ENCODE measurements at places on chromosomes 2 and 18.

DNA sequence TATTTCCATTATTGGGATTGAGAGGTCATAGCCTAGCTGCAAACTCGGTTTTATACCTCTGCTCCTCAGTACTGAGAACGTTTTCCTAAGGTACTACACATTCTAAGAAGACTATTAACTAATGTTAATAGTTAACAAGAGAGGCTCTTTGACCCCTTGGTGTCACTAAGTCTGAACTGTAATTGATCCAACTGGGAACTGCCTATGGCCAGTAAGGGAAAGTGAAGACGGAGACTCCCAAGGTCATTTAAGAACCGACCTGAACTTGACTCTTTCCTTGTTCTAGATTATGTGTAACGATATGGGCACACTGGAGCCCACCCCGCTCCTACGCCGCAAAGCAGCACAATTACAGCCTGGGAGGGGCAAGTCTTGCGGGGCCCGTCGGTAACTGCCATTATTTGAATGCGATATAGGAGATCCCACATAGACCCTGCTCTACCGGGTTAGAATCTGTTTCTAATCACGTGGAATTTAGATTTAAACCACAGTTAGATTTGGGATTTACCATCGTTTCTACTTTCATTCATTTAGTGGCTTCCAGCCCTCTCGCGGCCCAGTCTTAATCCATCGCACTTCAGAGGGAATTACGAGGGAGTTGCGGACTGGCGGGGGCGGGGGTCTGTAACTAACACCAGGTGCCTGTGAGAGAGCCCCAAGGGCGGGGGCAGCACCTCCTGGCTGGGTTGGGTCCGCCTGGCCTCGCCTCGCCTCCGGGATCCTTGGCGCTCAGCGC is 84.1 kb upstream of the EPB41L3 start:
- no peak for DNase-seq

GRCh38 chr2:1625281-1626001 is 118.9 kb downstream of the PXDN start:
- DNase-seq, result no peak

DNA sequence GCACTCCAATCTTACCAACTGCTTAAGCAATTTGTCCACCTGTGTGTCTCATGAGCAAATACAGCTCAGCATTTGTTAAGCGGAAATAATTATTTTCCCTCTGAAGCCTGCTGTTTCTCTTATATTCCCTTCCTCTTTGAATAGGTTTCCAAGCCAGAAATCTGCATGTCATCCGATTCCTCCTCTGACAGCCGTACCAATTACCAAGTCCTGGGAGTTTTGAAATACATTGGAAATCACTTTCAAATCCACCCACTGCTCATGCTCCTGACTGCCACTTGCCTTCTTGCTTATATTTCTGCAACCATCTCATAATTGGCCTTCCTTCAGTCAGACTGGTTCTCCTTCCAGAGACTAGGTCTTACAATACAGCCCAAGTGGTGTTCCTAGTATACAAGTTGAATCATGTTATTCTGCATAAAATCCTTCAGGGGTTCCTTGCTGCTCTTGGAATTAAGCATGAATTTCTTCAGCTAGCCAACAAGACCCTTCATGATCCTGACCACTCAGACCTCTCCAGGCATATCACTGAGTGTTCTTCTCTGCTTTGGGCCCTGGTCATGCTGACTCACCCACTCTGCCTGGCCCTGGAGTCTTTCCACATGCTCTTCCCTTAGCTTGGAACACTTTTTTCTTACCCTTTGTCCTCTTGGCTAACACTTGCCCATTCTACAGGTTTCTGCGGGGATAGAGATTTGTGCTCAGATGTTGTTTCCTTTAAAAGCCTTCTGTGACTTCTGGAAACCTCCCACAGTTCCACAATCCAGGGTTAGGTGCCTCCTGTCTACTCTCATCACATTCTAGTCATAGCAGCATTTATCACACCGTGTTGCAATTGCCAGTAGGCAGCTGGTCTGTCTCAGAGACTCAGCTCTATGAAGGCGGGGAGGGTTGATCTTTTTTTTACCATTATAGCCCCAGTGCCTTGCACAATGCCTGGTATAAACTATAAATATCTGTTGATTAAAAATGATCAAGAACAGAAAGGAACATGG is 157.6 kb downstream of the ARL6IP6 start:
- DNase-seq, result no peak

DNA sequence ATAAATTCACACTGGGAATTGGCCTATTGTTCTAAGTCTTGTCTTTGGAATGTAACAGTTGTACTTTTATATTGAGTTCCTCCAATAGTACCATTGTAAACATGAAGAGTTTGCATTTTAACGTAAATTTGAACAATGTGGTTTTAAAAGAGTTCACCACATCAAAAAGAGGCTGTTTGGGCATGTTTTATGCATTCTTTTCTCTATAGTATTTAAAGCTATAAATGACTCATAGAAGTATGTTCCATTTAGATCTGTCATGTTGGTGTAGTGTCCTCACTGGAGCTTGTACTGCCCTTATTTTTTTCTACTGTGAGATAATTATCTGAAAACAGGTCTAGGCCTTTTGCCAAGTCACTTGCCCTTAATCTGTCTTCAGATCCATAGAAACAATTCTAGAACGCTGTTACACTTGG is 141.9 kb downstream of the RHBDD1 start:
- DNase-seq, result peak; percentile 77

DNA sequence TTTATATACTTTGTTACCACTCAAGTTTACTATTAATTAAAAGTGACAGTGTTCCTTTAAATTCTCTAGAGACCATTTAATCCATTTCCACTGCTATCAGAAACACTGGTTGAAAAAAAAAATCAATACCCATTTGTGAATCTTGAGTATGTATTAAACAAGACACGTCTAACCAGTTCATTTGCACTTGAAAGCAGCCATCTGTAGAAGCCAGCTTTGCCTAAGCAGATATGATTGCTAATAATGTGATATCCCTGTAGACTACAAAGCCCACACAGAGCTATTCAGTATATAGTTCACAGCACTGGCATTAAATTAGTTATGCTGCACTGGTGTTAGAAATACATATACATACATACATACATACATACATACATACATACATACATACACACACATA is 111.8 kb upstream of the SP3 start:
- no peak for DNase-seq

DNA sequence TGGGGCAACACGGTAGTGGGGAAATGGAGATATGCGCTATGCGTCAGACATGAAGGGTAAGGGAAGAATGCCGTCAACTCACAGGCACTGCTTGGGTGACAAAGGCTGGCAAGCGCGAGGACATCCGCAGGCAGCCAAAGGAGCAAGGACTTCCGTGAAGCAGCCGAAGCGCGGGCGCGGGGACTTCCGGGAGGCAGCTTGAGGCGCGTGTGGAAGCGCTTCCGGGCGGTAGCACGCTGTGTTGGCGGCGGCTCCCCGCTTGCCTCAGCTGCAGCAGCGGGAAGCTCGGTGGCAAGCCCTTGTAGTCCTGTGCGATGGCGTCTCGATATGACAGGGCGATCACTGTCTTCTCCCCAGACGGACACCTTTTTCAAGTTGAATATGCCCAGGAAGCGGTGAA is at the start of gene PSMA8:
PSMA8 (plus strand) TSS at position 218 of the 400 bp plus-strand sequence; CDS start at position 315, 97 bp downstream.
- no peak for DNase-seq

DNA sequence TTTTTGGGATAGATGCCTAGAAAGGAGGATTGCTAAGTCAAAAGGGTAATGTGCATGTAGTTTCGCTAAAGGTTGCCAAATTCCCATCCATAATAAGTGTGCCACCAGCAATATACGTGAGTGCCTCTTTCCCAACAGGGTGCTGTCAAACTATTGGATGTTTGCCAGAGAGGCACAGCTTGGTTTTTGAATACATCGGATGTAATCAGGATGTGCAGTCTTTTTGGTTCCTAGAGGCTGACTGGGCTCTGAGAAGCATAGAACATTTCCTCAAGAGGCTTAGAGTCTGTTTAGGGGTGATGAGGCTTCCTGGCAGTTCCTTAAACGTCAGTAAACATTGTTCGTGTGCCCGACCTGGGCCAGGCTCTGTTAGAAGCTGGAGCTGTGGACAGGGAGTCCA is 28.0 kb downstream of the AGAP1 start:
- no peak for DNase-seq

GRCh38 chr2:144988591-144988990 is 468.7 kb upstream of the ZEB2 start:
- no peak for DNase-seq

GRCh38 chr18:65735155-65735554 is 15.7 kb upstream of the CDH7 start:
- no peak for DNase-seq

- DNase-seq, result no peak
Observed at GRCh38 chr2:40105593-40105992, 326.5 kb upstream of the THUMPD2 start.

DNA sequence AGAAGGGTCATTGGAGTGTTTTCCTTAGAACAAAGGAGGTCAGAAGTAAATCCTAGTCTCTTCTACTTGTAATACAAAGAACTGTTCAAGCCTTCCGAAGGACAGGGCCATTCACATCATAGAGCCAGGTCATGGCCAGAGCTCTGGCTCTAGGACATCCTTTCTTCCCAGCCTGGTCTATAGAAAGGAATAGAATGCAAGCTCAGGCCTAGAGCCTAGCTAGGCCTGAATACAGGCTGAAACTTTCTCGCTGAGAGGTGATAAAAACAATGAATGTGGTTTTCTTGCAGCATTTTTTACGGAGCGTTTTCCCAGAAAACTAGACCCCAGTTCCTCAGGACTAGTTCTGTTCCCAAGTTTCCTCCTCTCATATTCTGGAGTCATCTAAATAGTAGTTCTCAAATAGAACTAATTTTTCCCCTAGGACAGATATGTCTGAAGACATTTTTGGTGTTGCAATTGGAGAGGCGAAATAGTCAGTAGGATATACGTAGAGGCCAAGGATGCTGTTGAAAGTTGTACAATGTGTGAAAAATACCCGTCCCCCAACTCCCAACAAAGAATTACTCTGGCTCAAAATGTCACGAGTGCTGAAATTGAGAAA is 6.8 kb downstream of the UGT1A6 start:
- DNase-seq, result no peak

- DNase-seq, result no peak
Observed at GRCh38 chr2:143296089-143296488, 166.9 kb downstream of the ARHGAP15 start.

DNA sequence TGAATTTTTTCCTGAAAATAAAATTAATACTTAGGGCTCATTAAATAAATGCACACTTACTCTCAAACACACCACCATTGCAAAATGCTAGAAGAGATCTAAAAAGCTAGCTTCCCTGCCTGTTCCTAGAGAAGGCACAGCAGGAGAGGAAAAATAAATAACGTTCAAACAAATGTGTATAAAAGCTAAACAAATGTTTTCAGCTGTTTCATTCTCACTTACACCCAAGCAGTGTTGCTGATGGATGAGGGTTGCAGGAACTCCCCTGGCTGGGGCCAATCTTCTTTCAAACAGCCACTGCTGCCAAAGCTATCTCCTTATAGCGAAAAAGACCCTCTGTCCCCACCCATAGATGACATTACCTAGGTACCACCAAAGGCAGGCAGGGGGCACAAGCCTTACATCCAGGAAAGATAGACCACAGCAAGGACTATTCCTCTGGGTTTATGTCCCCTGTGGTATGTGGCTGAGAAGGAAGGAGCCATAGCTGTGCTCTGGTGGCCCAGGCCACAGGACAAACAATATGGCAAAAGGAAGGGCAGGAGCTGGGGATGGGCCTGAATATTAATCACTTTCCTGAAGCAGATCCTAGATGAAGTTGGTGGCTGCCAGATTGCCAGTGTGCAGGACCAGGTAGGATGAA is 214.6 kb downstream of the TTC32 start:
- no peak for DNase-seq

Data from COLO829 (cell line).